ENCODE measurements at places on chromosomes 5 and 9.

DNA sequence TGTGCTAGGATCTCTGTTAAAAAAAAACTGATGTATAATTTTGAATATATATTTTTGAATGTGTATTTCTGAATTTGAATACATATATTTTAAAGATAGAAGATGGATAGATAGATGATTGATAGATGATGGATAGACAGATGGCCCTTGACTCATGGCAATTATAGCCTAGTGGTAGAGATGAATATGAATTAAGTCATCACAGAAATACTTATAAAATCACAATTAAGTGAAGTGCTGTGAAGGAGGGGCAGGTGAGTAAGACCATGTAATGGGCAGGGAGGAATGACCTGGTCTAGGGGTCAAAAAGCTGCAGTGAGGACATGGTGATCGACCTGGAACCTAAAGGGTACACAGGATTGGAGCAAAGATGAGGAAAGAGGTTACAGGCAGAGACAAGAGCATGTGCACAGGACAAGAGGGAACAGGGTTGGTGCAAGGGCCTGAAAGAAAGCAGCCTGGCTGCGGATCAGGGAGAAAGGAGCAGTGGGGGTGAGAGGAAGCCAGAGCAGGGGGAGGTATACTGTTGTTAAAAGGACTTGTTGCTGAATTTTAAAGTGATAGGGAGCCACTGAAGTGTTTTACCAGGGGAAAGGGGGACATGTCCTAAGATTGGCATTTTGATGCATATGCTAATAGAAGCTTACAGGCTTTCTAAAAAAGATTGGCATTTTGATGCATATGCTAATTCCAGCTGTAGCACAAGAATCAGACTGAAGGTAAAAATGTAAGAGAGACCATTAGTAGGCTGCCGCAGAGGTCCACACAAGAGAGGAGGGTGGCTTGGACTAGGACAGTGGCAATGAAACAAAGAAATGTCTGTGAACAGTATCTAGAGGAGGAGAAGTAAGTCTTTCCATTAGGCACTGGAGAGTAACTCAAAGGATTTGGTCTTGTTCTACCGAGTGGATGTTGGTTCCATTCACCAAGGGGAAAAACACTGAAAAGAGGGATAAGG, 527.8 kb downstream of the AGTPBP1 start:
- peaks cover 3% of the 10 kb centered on the region for H3K27me3 ChIP-seq
- no peak overlapping the region for H3K27ac ChIP-seq
- H3K4me3 ChIP-seq, result no peak overlapping the region
- H3K4me1 ChIP-seq, result no peaks in the 10 kb centered on the region
- no peak for DNase-seq

- peak overlapping the region; percentile 17 for H3K27ac ChIP-seq
- no peak for DNase-seq
- H3K27me3 ChIP-seq, result no peaks in the 10 kb centered on the region
These were observed 6.9 kb downstream of the RAB24 start for GRCh38 chr5:177296581-177296980.

DNA sequence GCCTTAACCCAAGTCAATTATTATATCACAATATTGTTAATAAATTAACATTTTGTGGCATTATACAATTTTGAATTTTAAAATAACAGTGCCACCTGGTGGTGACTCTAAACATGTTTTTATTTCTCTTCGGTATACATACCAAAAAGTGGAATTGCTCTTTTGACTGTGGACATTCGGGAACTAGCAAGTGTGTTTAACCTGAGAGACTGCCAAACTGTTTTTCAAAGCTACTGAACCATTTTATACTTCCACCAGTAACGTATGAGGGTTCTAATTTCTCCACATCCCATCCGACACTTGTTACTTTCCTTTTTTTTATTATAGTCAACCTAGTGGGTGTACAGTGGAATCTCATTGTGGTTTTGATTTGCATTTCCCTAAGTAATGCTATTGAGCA, 18.3 kb upstream of the HSDL2 start:
- H3K4me3 ChIP-seq, result no peak overlapping the region
- no peak overlapping the region for H3K27ac ChIP-seq
- DNase-seq, result no peak
- no peaks in the 10 kb centered on the region for H3K36me3 ChIP-seq

DNA sequence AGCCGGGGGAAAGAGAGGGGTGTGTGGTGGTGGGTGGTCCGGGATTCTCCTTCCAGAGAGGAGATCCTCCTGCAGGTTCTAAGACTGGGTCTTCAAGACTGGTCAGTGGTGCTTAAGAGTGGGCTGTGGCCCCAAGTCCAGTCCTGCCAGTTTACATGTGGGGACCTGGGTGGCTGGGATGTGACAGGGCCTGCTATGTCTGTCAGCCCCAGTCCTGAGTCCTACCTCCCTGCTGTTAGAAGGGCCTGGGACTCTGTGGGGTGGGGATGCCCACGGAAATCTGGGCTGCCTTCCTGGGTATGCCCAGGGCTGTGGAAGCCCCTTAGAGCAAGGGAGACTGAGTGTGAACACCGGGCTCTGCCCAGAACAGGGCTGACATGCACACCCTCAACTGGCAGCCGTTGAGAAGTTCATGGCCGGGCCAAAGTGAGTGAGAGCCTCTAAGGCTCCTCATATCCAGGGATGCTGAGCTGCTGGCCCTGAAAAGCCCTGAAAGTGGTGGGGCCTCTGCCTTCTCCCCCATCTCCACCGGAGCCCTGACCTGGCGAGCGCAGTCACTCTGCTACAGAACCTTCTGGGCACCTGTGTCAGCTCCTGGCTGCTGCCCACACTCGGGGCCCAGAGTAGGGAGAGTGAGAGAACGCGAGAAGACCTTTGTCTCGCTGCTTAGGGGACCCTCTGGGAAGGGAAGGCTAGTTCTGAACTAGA, 1.7 kb downstream of the PHF2 start:
- H3K27me3 ChIP-seq, result no peaks in the 10 kb centered on the region
- H3K36me3 ChIP-seq, result no peaks in the 10 kb centered on the region
- H3K4me3 ChIP-seq, result peak overlapping the region; percentile 62

DNA sequence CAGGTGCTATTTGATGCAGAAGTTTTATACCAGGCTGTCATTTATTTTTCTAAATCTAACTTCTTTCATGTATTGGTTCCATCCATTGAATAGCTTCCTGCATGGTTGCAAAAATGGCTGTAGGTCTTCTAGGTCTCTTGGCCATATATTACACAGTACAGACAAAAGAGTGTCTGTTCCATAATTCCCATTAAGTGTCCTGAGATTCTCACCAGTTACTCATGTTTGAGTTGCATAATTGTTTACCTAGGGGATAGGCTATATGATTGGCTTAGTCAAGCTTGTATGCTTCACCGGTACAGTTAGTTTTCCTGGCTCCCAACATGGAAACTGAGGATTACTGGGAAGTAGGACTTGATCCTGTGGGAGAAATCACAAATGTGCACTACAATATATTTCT, 399.4 kb upstream of the NUDT12 start:
- H3K27me3 ChIP-seq, result no peaks in the 10 kb centered on the region
- no peak for DNase-seq
- no peak overlapping the region for H3K27ac ChIP-seq
- H3K36me3 ChIP-seq, result no peaks in the 10 kb centered on the region

DNA sequence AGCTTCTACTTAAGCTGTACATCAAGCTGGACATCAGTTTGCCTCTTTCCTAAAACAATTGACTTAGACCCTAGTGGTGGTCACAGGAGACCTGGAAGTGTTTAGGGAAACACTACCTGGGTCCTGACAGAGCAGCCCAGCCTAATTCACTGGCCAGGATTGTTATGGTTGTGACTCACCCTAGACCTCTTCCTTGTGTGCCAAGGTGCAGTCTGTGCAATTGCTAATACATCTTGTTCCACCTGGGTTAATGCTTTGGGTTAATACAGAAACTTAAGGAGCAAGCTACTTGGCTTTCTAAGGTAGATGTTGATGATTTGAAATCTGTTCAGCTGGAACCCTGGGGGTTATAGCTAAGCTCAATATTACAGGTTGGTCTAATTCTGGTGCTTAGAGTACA, 48.7 kb upstream of the SLC46A2 start:
- DNase-seq, result no peak
- no peaks in the 10 kb centered on the region for H3K36me3 ChIP-seq
- no peak overlapping the region for H3K27ac ChIP-seq
- H3K4me3 ChIP-seq, result no peak overlapping the region

DNA sequence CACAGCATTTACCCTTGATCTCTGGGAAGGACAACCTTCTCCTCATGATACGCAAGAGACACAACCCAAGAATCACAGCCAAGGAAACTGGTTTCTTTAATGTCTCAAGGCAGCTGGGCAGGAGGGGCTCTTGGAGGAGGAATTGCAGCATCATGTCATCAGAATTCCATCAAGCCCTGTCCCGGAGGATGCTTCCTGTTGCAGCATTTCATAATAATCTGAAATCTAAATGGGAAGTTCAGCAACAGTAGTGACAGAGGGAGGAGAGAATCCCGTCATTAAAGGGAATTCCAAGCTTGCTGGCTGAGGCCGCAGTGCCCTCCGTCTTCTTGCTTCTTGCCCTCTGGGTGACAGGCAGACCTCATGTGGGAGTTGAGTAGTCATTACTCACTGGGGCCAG, 192.7 kb downstream of the TENT4A start:
- DNase-seq, result no peak
- no peak overlapping the region for H3K4me3 ChIP-seq
- no peaks in the 10 kb centered on the region for H3K36me3 ChIP-seq

- no peaks in the 10 kb centered on the region for H3K4me1 ChIP-seq
- no peaks in the 10 kb centered on the region for H3K27me3 ChIP-seq
- DNase-seq, result no peak
- H3K36me3 ChIP-seq, result no peaks in the 10 kb centered on the region
These were observed 184.4 kb downstream of the CWC27 start for GRCh38 chr5:64952951-64953673.

DNA sequence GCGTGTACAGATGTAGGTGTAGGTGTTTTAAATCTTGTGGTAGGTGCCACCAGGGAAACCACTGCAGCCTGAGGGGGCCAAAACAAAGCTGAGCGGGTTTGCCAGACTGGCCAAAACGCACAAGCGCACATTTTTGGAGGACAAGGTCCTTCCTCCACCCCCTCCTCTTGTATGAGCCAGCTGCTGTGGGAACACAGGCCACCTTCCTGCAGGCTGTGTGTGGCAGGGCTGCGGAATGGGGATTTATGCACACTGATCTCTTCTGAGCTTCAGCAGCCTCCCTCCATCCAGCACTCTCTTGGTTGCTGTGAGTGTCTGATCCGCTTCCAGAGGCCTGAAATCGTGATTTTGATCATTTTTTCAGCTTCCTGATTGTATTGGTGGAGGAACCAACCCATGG, 22.4 kb downstream of the ZBTB43 start:
- peaks cover 17% of the 10 kb centered on the region for H3K36me3 ChIP-seq
- H3K27me3 ChIP-seq, result no peaks in the 10 kb centered on the region
- DNase-seq, result no peak
- H3K4me3 ChIP-seq, result no peak overlapping the region
- no peaks in the 10 kb centered on the region for H3K4me1 ChIP-seq

DNA sequence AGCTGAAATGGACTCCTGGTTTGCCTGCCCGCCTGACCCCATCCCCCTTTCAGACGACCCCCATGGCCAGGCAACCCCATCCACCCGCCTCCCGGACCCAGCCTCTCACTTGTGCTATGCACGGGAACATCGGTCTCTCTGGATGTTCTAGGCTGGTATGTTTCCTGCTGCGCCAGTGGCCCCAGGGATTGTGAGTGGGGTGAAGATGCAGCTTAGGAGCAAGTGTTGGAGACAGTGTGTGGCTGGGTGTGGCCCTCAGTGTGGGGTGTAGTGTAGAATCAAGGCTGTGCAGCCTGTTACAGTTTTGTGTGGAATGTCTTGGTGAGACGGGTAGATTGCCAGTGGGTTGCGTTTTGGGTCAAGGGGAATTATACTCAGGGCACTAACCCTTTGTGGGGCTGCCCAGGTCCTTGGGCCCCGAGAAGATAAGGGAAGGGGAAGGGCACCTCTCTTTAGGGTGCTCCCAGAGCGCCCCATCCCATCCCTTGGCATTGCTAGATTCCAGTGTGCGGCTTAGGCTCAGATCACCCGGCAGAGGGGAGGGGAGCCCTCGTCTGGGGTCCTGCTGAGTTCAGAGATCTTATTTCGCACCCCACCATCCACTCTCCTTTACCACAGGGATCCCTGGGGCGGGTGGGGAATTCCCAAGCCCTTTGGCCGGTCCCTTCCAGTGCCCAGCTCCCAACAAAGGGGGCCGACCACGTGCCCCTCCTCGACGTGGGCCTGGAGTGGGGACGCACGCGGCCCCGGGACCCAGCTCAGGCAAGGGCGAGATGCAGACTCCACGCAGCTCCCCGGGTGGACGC, 4.6 kb downstream of the IER5L start:
- H3K4me1 ChIP-seq, result no peaks in the 10 kb centered on the region
- no peaks in the 10 kb centered on the region for H3K36me3 ChIP-seq
- peaks cover 40% of the 10 kb centered on the region for H3K27me3 ChIP-seq
- no peak overlapping the region for H3K27ac ChIP-seq

DNA sequence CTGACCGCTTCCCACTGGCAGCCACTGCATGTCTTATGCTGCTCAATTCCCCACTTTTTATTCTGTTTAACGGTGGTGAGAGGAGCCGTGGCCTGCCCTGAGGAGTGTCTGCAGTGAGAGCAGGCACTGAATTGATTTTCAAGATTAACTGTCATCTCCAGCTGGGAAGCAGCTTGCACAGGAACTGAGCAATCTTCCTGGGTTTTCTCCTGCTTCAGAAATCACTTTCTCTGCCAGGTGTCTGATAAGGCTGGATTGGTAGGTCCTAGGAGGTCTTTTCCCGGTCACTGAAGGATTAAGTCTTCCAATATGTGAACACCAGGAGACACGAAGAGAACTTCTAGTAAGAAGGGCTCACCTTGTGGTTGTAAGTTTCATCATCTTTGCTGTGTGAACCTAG, 181.1 kb upstream of the RAD23B start:
- H3K4me3 ChIP-seq, result no peak overlapping the region
- no peaks in the 10 kb centered on the region for H3K4me1 ChIP-seq
- DNase-seq, result no peak
- peaks cover 3% of the 10 kb centered on the region for H3K27me3 ChIP-seq
- H3K27ac ChIP-seq, result no peak overlapping the region
- no peaks in the 10 kb centered on the region for H3K36me3 ChIP-seq

GRCh38 chr9:3040761-3041160, 196.9 kb upstream of the PUM3 start:
- no peak overlapping the region for H3K27ac ChIP-seq
- no peaks in the 10 kb centered on the region for H3K4me1 ChIP-seq
- no peak for DNase-seq
- no peaks in the 10 kb centered on the region for H3K27me3 ChIP-seq
- no peaks in the 10 kb centered on the region for H3K36me3 ChIP-seq

- no peak overlapping the region for H3K4me3 ChIP-seq
- H3K36me3 ChIP-seq, result no peaks in the 10 kb centered on the region
- H3K4me1 ChIP-seq, result peaks cover 19% of the 10 kb centered on the region
- no peaks in the 10 kb centered on the region for H3K27me3 ChIP-seq
- DNase-seq, result no peak
These were observed 396 bp downstream of the GARIN3 start for GRCh38 chr5:157165668-157166067.

DNA sequence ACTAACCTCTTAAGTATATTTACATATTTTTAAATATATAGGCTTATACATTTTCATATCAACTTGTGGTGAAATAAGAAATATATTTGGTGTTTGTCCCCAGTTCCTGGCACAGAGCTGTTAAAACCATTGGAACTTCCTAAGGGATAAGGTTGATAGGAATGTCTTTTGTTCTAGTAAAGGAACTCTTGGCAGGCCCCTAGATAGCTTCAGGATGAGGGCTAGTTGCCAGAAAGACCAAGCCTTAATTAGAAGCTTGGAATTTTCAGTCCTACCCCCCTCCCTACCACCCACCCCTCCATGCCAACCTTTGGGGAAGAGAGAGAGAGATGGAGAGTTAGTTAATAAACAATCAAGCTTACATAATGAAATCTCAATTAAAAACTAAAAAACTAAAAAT, 638.6 kb upstream of the ACO1 start:
- no peaks in the 10 kb centered on the region for H3K4me1 ChIP-seq
- H3K36me3 ChIP-seq, result no peaks in the 10 kb centered on the region
- H3K27ac ChIP-seq, result no peak overlapping the region
- no peaks in the 10 kb centered on the region for H3K27me3 ChIP-seq
